ENCODE measurements at places on chromosomes 13 and 19.

DNA sequence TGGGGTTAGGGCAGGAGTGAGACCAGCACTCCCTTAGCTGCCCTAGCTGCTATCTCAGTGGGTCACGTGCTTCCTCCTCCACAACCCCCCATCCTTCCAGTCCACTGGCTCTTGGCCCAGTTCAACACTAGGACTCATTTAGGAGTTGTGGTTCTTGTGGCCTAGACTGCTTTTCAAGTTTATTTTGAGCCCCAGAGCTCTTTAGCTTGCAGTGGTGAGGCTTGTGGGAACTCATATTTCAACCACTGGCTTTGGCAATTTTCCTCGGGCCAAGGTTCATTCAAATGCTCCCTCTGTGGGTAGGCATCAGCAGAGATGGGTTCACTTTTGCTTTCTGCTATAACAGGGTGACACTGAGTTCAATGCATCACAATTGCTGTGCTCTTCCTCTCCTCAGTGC is 436.2 kb upstream of the SLITRK5 start:
- no peak for DNase-seq

GRCh38 chr19:6412447-6413091 is 12.0 kb downstream of the KHSRP start:
- DNase-seq: peak; percentile 39

GRCh38 chr13:113359571-113359970 is 4.4 kb downstream of the GRTP1 start:
- DNase-seq: no peak

DNA sequence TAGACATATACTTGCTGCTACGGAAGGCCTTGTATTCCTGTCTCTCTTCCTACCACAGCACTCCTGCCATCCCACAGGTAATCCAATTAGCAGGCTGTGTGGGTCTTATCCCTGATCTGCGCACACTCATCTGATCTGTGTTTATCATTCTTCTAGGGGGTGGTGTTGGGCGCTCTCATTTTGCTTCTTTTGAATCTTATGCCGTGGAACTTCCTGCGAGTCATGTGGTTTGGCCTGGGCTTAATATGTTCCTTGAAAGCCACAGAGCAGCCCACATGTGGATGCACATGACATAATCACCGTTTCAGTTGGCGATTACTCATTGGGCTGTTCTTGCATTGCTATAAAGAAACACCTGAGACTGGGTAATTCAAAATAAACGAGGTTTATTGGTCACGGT is 7.5 kb downstream of the RASA3 start:
- DNase-seq: peak; percentile 72

- DNase-seq: no peak
Measured at GRCh38 chr19:52648336-52649016, 10.3 kb upstream of the ZNF83 start.

DNA sequence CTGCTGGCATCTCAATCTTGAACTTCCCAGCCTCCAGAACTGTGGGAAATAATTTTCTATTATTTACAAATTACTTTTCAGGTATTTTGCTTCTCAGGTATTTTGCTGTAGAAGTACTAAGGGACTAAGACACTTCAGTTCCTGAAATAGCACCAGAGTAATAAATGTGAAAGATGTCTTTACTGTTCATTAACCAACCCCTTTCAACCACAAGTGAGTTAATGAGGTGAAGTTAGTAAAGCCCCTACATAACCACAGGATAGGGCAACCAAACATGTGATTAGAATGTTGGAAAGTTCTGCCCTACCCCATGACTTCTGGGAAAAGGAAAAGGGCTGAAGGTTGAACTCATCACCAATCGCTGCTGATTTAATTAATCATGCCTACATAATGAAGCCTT is 2.7 kb upstream of the ZNF345 start:
- no peak for DNase-seq

- no peak for DNase-seq
Measured at GRCh38 chr13:95553581-95554385, 1.3 kb downstream of the CLDN10 start.

GRCh38 chr19:57075125-57075524 is 44.7 kb upstream of the USP29 start:
- no peak for DNase-seq

DNA sequence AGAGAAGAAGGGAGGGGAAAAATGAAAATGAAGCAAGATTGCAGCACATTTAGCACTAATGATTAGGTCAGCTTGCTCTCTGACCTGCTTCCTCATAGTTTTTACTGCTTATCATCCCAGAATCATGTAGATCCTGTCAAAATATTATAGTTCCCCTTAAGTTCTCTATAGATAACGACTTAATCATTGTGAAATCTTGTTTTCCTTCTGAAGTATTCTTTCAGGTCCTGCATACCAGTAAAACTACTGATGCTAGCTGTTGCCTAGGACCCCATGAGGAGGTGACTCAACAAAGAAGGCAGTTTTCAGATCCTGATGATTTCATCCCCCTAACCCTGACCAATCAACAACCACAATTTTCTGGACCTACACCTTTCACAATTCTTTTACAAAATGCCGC is 1131.7 kb downstream of the SLITRK5 start:
- DNase-seq: no peak

DNA sequence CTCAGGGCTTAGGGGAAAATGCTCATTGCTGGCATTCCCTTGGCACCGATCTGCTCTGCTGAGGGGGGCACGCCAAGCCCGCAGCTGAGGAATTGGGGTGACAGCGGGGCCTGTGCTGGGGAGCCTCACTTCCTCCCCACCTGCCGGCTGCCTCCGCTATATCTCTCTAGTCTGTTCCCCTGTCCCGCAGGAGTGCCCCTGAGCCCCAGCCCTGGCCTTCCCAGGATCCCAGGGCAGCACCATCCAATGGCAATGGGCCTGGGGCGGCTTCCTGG is 9.5 kb downstream of the STXBP2 start:
- no peak for DNase-seq

- DNase-seq: no peak
Measured at GRCh38 chr13:63307228-63307627, 1891.6 kb upstream of the PCDH20 start.

DNA sequence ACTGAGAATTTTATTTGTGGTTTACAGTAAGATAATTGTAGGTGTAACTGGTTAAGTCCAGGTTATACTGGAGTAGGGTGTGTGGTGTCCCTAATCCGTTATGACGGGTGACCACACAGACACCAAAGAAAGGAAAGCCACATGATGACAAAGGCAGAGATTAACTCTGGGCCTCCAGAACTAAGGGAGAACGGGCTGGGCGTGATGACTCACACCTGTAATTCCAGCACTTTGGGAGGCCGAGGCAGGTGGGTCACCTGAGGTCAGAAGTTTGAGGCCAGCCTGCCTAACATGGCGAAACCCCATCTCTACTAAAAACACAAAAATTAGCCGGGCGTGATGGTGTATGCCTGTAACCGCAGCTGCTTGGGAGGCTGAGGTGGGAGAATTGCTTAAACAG is 10.2 kb upstream of the FUT2 start:
- no peak for DNase-seq

- no peak for DNase-seq
Measured at GRCh38 chr19:12664406-12665280, 1.9 kb downstream of the MAN2B1 start.

DNA sequence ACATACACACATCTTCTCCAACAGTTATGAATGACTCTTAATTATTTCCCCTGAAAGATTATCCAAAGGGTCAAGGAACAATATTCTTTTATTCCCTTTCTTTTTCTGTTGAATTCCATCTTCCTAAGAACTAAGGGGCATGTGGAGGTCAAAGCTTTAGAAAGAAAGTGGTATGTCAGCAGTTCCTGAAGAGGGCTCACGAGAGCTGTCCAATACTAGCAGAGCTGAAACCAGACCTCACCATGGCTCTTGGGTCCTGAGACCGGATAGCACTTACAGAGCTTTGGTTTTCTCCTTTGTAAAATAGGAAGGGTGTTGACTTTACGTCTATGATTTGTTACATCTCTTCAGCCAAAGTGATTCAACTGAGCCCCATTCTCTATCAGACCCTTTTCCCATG is 109.8 kb upstream of the FREM2 start:
- no peak for DNase-seq

GRCh38 chr13:23660249-23660648 is 90.0 kb downstream of the TNFRSF19 start:
- no peak for DNase-seq

GRCh38 chr13:32115066-32115465 is 83.5 kb downstream of the FRY start:
- no peak for DNase-seq

DNA sequence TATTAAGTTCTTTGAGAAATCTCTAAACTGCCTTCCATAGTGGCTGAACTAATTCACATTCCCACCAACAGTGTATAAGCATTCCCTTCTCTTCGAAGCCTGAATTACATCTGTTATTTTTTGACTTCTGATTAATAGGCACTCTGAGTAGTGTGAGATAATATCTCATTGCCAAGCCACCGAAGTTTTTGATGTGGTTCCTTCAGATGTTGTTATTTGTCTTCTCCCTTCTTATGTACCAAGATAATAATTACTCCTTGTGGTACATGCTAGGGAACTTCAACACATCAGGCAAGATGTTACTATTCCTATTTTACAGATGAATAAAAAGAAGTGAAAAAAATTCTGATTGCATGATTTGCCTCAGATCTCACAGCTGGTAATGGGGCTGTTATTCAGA is 70.9 kb downstream of the KCTD12 start:
- DNase-seq: no peak

GRCh38 chr13:94602467-94602866 is 810 bp downstream of the GPR180 start:
- DNase-seq: no peak

- no peak for DNase-seq
Measured at GRCh38 chr19:5893907-5894703, 9.5 kb downstream of the NDUFA11 start.

- DNase-seq: no peak
Measured at GRCh38 chr19:5137114-5137513, 168.2 kb downstream of the KDM4B start.

DNA sequence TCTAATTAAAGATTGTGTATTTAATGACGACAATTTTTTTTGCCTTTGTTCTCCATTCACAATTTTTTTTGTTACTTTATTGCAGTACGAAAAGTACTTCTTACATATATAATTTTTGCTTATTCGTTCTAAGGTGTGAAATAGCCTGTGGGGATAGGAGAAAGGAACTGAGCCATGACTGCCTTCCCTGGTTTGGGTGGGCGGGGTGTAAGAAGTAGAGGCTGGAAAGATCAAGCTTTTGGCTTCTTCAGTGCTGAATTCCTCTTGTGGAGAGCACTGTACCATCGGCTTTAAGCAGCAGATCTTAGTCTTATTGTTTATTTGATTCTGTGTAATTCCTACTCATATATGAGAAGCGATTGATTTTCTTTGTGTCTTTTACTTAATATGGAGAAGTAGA is 115.8 kb downstream of the NBEA start:
- DNase-seq: no peak

DNA sequence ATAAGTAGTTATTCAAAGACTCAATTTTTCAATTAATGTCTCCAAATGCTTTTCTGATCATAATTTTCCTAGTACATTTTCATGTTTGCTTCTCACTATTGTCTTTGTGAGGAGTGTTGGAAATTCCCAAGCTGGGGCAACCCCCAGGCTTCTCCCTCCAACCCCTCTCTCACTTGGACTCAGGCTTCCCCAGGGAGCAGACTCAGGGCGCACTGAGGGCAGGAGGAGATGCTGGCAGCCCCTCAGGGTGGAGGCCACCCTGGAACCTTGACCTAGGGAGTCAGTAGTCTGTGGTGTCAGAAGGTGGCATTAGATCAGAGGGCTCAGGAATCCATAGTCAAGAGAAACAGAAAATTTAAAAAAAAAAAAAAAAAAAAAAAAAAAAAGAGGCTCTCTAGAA is 86.5 kb upstream of the IRS2 start:
- no peak for DNase-seq

DNA sequence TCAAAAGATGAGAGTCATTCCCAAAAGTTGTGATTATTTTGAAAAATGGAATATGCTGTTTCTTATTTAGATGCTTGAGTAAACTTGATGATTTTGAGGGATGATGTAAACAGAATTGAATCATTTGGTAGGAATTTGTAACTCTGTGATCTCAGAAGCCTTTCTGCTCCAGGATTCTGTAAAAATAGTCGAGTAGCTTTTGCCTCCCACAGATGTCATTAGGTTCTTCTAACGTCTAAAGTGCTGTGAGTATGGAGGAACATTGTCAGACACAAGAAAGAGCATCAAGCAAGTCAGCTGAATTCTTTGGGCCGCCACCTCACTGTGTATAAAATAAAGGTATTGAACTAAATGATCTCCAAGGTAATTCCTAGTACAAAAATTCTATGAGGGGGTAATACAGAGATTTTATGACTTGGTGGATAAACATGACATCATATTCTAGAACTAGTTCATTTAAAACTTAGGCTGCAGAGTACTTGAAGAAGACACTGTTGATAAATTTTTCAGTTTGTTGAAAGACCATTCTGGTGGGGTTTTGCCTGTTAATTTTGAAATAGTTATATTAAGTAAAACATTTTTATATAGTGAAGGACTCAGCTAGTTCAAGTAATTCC is 1.4 kb upstream of the GPR183 start:
- no peak for DNase-seq

DNA sequence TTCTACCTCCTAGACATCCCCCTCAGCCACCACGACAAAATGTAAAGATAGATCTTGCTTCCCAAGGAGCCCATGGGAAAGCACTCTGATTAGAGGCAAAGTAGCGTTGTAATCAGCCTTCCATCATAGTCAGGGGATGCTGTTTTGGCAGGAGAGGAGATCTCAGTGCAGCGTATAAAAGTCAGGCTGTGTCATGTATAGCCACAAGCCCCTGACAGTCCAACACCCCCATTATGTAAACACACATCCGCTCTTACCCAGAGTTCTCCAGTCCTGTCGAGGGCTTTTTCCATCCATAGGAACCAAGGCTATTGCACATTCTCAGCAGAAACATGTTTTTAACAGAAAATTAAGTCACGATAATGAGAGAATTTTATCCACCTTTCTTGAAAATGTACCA is 156.3 kb downstream of the CYSLTR2 start:
- DNase-seq: no peak

GRCh38 chr19:325173-325936 is 19.2 kb downstream of the MIER2 start:
- DNase-seq: no peak

- DNase-seq: no peak
Measured at GRCh38 chr13:67134417-67135129, 95.6 kb downstream of the PCDH9 start.

- no peak for DNase-seq
Measured at GRCh38 chr13:76596216-76596615, 290.0 kb downstream of the KCTD12 start.
